ENCODE measurements at places on chromosomes 2 and 18.
A peak's percentile ranks its signal among the peaks of the same experiment; 100 is the strongest.

DNA sequence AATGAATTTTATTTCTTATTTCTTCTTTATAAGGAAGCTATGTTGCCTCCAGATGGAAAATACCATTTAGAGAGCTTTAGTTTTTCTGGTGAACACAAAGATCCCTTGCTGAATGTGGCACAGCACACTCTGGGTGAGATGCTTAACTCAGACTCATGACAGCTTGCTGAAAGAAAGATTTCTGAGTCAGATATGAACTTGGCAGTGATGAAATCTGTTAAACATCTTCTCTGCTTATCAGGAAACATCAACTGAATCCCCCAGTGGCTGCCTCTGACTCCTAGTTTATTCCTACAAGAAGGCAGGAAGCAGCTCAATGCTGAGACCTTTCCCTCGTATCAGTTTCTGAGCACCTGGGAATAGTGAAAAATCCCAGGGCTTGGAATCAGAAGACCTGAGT, 162.8 kb downstream of the OSR1 start:
- no peak for DNase-seq

DNA sequence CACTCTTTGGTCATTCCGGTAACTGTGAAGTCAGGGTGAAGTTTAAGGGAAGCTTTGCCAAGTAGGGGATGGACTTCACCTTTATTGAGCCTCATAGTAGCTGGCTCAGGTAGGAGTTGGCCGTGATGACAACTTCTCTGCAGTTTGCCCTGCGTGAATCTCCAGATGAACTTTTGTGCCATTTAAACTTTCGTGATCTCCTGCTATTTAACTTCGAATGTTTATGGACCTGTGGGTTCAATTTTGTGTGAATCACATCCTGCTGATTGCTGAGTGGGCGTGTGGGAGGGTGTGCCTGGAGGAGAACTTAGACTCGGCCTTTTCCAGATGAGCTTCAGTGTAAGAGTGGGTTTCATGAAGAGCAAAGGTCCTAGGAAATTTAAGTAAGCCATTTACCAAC, 4.2 kb downstream of the UGT1A1 start:
- DNase-seq = no peak

- peak; percentile 65 for DNase-seq
Observed at GRCh38 chr2:104853534-104854497, at the start of gene POU3F3. Gene POU3F3 (plus strand): TSS chr2:104854115. CDS start chr2:104855511, 1,396 bp downstream.

- DNase-seq = no peak
Observed at GRCh38 chr2:45210462-45211195, 201.4 kb upstream of the SIX2 start.

DNA sequence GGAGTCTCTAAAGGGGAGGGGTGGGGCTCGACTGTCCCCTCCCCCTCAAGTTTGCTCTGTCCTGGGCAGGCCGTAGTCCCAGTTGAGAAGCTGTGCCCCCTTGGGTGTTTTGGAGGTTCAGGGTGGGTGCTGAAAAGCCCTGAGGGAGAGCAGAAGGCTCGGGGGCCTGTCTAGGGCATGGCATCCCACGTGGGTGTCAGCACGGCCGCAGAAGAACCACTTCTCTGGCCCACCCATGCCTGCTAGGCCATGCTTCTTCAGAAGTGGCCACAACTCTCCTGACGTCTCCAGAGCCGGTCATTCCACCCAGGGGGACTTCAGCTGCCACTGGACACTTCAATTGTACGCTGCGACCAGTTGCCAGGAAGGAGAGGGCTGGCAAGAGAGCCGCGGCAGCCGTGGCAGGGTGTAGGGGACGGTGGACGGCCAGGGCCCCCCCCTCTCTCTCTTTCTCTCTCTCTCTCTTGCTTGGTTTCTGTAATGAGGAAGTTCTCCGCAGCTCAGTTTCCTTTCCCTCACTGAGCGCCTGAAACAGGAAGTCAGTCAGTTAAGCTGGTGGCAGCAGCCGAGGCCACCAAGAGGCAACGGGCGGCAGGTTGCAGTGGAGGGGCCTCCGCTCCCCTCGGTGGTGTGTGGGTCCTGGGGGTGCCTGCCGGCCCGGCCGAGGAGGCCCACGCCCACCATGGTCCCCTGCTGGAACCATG, at the start of gene INPP5D:
Gene INPP5D (plus strand): TSS at position 546 of the 704 bp plus-strand sequence. CDS start 137 bp downstream, at position 683.
- peak; percentile 75 for DNase-seq

GRCh38 chr2:137980459-137980858, 16.2 kb downstream of the HNMT start:
- no peak for DNase-seq

GRCh38 chr2:59021786-59022185, 780.7 kb upstream of the FANCL start:
- no peak for DNase-seq

GRCh38 chr18:68735483-68736343, 20.8 kb upstream of the TMX3 start:
- no peak for DNase-seq

DNA sequence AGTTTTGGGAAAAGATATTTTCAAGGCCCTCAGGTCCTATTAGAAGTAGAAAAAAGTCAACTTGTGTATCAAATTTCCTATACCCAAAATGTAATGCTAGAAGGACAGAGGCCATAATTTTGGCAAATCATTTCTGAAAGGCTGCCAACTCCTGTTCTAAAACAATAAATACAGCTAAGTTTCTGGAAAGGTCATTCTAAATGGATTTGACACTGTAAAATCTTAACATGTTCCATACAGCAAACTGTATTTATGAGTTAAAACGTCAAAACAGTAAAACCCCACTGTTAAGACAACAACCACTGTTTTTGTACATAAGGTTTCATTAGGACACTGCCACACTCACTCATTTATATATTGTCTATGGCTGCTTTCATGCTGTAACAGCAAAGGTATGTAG, 9.7 kb downstream of the FAM98A start:
- no peak for DNase-seq

GRCh38 chr2:174590346-174590745, 7.3 kb downstream of the WIPF1 start:
- DNase-seq = no peak

DNA sequence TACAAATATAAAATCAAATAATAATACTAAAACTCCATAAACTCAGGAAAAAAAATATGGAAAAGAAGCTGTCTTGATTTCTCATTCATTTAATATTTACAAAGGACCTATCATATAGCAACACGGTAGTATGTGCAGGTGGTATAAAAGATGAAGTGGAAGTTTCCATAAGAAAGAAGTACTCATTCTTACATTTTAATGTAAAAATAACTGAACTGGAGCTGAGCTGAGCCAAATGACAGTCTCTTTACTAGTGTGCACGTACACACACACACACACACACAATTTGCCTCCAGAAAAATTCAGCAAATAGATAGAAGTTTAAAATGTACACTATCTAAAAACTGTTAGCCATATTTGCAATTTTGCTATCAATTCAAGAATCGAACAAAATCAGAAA, 54.1 kb downstream of the ASXL2 start:
- DNase-seq = no peak

DNA sequence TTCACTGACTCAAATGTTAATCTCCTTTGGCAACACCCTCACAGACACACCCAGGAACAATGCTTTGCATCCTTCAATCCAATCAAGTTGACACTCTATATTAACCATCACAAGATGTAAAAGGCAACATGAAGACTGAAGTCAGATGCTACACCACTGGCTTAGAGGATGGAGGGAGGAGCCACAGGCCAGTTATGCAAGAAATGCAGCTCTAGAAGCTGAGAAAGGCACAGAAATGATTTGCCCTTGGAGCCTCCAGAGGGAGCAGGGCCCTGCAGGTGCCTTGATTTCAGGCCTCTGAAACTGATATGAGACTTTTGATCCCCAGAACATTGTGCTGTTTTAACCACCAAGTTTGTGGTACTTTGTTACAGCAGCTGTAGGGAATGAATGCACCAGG, 276.3 kb downstream of the KCNS3 start:
- no peak for DNase-seq

GRCh38 chr2:64727843-64728463, 74.2 kb upstream of the SERTAD2 start:
- no peak for DNase-seq

- peak; percentile 68 for DNase-seq
Observed at GRCh38 chr2:176826984-176827668, 385.5 kb upstream of the HNRNPA3 start.

GRCh38 chr2:204972606-204973336, 427.5 kb downstream of the PARD3B start:
- no peak for DNase-seq

DNA sequence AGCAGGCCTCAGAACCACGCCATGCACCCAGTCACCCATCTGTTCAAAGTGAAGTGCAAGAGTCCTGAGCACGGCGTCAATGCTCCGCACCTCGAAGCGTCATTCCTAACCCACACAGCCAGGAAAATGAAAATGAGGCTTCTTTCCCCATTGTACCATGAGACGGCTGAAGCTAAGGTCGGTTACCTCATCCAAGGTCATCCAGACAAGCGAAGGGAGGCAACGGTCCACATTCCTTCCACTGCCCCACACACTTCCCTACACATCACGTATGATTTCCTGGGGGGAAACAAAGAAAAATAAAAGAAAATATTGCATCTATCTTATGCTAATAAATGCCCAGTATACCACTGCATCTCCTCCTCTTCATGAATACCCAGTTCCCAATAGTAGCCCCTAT, 113.5 kb upstream of the RAB6C start:
- DNase-seq = no peak

GRCh38 chr2:64101141-64101591, 43.1 kb downstream of the PELI1 start:
- DNase-seq = no peak

DNA sequence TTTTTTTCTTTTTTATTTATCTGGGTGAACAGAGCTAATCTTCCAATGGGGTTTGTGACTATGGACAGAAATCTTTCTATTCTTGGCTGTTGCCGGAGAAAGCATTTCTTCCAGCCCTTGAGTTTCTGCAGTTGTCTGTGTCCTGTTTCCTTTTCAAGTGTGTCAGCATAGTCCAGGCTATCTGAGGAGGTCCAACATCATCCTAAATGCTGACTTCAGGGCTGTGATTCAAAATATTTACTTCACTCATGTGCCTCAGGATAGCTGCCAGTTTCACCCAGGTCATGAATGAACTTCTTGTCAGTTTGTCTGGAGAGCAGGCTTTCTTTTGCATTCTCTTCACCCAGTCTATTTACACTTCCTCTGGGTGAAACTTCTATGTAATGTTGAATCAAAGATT, 27.9 kb downstream of the ITGAV start:
- no peak for DNase-seq

DNA sequence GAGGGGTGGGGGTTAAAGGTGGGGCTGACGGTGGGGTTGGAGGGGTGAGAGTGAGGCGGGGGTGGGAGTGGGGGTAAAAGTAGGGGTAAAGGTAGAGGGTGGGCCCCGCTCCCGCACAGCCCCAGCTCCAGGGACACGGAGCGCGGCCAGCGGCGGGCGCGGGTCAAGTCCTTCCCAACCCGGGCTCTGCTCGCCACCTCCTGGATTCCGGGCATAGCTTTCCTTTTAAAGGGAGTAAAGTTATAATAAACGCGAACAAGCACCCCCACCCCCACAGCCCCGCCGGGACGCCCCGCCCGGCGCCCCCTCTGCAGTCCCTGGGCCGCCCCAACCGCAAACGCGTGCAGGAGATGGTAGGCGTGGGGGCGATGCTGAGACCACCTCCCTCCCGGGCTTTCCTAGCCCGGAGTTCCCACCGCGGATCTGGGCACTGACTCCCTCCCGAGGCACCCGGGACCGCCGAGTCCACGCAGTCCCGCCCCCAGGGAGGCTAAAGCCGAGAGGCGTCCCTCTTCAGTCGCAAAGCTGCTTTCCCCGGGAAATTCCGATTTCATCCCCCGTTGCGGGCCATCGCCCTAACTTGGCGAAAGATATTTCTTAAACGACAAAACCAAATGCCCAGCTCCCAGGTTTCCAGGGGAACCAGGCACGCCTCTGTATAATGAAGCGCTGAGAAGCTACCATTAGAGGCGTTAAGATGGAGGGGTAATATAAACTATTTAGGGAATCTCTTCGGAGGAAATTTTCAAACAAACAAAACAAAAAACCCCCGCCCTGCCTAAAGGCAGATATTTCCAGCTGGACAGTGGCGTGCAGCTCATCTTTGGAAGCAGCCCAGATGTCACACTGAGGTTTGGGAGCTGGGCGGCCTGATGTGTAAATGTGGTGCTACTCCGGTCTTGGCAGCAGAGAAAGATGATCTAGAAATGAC, at the start of gene LIMS2:
Gene LIMS2 (minus strand): TSS at position 200 of the 931 bp plus-strand sequence. CDS start 506 bp downstream, outside the sequence.
- DNase-seq = no peak

- no peak for DNase-seq
Observed at GRCh38 chr2:240655931-240656886, 26.5 kb downstream of the AQP12B start.

- DNase-seq = no peak
Observed at GRCh38 chr18:59769129-59769865, 72.1 kb upstream of the CCBE1 start.

DNA sequence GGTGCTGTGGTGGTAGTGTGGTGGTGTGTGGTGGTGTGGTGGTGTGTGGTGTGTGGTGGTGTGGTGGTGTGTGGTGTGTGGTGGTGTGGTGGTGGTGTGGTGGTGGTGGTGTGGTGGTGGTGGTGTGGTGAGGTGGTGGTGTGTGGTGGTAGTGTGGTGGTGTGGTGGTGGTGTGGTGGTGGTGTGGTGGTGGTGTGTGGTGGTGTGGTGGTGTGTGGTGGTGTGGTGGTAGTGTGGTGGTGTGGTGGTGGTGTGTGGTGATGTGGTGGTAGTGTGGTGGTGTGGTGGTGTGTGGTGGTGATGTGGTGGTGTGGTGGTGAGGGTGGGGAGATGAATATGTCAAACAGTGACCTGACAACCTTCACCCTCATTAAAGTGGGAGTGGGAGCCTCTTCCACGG, 55.6 kb upstream of the DLGAP1 start:
- DNase-seq = no peak

DNA sequence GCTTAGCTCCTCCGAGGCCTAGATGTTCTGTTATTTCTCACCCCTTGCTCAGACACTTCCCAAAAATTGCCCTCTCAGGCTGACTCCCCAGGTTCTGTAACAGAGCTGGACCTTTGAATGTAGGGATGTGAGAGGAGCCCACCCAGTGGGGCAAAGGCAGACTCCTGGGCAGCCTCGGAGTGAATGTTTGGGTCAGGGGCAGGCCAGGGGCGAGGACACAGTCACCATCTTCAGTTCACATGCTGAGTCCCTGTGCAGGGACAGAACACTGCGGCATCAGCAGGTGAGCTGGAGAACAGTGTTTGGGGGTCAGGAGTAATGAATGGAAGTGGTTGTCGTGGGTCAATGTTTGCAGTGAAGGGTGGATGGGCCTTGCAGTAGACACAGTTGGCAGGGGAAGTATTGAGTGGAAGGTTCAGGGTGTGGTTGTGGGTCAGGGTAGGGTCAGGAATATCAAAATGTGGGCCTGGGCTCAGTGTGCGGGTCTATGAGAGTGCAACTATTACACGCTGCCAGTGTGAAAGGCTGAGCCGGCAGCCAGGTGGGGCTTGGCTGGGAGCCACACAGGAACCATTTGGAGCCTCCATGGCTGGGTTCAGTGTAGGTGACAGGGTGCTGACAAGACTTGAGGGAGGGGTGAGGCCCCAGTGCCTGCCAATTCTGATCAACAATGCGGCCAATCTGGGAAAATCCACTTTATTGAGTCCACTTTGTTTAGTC, 4.4 kb downstream of the IHH start:
- no peak for DNase-seq
